ENCODE measurements at places on chromosomes 1 and 21.

DNA sequence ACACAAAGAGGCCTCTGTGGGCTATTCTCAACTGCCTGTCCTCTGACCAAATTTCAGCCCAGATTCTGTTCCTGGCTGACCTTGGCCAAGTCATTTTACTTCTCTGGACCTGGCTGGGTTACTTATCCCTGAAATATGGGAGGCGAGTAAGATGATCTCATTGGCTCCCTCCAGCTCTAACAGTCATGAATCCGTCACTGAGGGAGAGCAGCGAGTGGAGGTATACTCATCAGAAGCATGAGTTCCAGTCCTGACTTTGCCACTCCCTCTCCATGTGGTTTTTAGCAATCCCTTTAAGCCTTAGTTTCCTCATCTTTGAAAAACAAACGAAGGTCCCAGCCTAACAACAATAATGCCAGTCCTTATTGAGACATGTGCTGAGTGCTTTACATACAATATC lies 63.5 kb downstream of the CCDC185 start:
- DNase-seq: no peak

DNA sequence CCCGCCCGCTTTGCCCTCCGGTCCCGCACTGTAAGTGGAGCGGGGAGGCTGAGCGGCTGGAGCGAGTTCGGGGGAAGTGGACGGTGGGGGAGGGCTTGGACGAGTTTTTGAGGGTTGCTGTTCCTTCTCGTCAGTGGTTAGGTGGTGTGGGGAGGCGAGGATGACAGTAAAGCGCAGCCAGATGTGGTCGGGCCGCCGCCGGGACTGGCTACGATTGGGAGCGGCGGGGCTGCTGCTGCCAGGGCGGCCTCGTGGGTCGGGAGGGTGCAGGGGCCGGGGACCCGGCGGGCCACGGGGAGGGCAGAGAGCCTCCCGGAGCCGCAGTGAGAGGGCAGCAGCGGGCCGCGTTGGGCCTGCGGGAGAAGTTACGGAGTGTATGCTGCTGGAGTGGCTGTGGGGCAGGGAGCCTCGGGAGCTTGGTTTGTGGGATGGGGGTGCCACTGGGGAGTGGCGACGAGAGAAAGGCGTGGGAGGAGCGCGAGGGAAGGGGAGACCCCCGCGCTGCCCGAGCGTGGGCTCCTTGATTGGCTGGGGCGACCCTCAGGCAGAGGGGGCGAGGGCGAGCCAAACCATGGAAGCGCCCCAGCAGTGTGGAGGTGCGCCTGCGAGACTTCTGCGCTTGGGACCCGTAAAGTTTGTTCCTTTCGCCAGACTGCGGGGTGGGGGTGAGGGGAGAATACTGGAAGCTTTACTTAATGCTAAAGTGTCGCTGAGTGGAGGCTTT lies 2.1 kb downstream of the ADGRL2 start:
- DNase-seq: no peak

GRCh38 chr1:24058671-24059455 lies 53.1 kb downstream of the MYOM3 start:
- no peak for DNase-seq

DNA sequence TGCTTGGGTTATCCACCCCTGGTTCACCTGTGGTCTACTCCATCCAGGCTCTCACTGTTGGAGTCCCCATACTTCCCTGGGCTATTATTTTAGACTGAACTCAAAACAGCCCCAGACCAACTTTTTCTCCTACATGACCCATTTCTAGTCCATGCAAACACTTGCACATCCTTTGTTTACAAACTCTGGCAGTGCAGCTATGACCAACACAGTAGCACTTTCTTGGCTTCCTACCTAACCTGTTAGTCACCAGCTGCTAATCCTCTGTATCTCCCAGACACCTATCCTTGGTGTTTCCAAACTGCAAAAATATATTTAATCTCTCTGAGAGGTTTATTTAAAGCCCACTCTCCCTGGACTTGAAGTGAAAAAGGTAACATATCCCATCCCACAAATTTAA lies 90.8 kb downstream of the DDAH1 start:
- DNase-seq: no peak

- DNase-seq: no peak
Observed at GRCh38 chr1:204587621-204588020, 71.4 kb downstream of the MDM4 start.

DNA sequence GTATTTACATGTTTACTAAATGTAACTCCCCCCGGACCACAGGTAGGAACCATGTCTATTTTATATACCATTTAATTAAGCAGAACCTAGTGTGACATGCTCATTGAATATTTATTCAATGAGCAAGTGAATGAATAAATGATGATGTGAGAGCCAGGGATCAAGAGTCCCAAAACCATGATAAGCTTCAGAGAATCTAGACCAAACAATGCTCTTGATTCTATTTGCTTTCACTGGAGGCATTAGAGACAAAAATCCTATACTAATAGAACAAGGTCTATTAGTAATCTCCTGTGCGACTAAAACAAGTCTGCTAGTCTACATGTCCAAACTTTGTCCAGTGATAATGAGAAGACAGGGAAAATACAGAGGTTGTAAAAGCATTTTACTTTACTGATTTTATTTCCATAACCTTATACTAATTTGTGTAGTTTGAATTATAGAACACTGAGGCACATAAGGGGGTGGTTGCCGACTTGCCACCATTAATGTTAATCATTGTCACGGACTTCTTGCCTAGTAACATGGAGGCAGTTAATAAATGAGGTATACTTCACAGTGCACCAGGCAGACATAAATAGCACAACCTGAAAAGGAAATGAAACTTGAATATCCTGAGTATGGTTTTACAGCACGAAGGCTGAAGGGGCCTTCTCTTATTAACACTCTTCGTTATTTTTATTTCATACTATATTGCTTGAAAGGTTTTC lies 69.8 kb downstream of the TBX15 start:
- DNase-seq: no peak

GRCh38 chr1:154466921-154467417 lies 35.0 kb upstream of the TDRD10 start:
- no peak for DNase-seq

DNA sequence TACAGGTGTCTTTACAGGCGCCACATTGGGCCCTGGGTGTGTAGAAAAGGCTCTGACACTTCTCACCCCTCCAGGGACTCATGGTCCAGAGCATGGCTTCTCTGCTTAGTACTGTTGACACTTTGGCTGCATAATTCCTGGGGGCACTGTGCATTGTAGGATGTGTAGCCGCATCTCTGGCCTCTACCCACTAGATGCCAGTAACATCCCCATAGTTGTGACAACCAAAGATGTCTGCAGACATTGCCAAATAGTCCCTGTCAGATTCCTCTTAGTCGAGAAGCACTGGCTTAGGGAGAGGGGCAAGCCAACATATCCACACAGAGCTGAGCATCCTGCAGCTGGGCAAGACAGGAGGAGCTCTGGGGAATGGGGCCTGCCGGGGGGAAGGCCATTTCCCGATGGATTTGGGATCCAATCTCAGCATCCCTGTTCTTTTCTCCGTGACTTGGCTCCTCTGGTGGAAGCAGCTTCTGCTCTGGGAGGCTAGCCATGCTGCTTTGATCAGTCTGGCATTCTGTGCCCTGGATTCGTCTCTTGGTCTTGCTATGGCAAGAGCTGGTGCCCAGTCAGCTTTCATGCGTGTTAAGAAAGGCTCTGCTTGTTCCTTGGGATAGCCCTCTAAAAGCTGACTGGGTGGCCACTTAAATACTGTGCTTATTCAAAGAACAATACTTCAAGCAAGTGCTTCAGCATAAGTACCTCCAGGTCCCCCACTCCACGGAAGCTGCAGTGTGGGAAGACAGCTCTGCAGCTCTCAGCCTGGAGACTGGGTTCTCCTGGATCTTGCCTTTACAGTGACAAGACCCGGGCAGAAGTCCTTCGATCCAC lies 38.3 kb upstream of the SCMH1 start:
- DNase-seq: no peak

GRCh38 chr1:24966121-24966723 lies 36.1 kb upstream of the RUNX3 start:
- no peak for DNase-seq

DNA sequence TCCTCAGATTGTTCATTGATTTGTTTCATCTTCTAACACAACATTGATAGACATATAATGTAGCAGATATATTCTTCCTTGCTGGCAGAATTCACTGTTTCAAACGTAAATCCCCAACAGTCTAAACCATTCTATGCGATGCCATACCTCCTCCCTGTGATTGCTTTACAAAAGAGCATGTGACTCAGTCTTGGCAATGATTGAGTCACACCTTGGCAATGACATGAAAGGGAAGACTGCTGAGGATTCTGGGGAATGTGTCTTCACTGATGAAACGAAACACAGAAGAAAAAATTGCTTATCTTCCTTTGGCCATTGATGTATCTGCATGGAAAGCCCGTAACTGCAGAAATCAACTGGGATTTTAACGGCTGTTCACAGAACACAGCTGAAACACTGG lies 409.6 kb upstream of the ZRANB2 start:
- DNase-seq: no peak

DNA sequence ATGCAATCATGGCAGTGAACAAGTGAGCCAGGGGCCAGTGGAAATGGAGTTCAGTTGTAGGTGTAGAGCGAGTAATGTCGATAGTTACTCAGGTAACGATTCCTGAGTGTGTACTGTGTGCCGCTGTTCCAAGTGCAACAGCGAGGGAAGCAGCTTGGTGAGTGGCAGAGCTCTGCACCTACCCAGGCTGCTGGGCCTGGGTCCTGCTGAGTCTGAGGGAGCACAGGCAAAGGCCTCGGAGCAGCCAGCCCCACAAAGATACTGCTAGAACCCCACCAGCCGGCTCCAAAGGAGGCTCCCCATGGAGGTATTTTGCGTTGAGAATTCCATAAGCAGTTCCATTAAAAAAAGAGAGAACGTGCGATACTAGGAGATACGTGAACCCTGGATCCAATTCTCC lies 23.2 kb downstream of the PARP1 start:
- DNase-seq: no peak

- DNase-seq: no peak
Observed at GRCh38 chr1:201406831-201407406, 7.8 kb upstream of the LAD1 start.

GRCh38 chr1:11761988-11762406 lies at the start of gene C1orf167:
Gene C1orf167, plus strand, starts transcription at chr1:11762193. Its CDS starts 2,208 bp downstream, at chr1:11764401.
- DNase-seq: no peak

Measured in stimulated activated CD8-positive, alpha-beta memory T cell treated with anti-CD3 and anti-CD28 coated beads, Interleukin-4, amount 100 ng/mL, for 1 hour (primary cell).